Effector CD4-positive, alpha-beta T cell (primary cell): ENCODE measurements at places on chromosomes 1 and 21.

DNA sequence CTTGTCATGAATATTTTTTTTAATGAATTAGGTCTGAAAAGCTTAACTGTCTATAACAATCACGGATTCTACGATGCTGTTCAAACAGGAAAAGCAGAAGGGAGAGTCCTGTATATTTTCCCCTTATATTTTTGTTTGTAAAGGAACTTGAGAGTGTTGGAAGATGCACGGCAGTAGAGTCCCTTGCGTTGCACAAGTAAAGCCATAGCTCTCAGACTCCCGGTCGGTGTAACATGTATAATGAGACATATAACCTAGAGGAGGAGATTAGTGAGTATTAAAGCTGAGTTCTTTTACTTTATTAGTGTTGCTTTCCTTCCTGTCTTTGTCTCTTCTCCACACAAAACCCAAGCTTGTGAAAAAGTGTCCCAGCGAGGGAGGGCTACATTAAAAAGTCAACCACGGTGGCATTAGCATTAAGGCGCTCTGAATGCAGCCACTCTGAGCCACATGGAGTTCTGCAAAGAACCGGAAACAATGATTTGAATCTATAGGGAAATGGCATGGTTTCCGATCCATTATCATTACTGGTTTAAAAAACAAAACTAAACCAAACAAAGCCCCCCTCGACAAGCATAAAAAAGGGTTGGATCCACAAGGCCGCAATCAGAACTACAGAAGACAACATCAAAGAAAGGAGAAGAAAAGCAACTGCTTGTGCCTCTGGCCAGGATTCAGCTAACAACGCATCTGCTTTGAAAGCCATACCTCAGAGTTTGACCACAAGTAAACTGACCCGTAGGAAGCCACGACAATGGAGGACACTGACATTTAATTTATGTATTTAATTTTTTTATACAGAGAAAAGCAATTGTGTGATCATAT, 356.8 kb downstream of the LMO4 start:
- no peak for DNase-seq

- no peak for DNase-seq
Measured at GRCh38 chr1:78950826-78951225, 55.7 kb downstream of the ADGRL4 start.

GRCh38 chr1:117166076-117166475, 44.5 kb upstream of the TRIM45 start:
- DNase-seq, result no peak

GRCh38 chr1:218272366-218272765, 12.7 kb upstream of the RRP15 start:
- DNase-seq, result no peak

GRCh38 chr21:34698270-34699015, 29.6 kb downstream of the CLIC6 start:
- no peak for DNase-seq

- DNase-seq, result no peak
Measured at GRCh38 chr1:154941333-154942013, 5.0 kb upstream of the PMVK start.

DNA sequence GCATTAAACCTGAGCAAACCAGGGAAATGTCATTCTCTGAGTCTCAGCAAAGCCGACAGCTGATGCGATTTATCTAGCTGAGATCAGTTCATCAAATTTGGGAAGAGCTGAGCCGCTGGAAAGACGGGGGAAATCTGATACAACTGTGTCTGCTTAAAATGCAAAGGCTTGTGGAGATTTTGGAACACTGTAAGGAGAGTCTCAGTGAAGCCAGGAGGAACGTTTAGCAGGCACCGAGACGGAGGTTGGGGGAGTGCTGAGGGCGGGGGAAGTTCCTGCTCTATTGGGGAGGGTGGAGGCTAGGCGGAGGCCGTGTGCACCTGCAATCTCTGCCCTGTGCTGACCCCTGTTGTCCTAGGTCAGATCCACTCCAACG, 143.2 kb upstream of the CSF3R start:
- no peak for DNase-seq

- no peak for DNase-seq
Measured at GRCh38 chr1:98068016-98068415, 147.2 kb upstream of the DPYD start.

DNA sequence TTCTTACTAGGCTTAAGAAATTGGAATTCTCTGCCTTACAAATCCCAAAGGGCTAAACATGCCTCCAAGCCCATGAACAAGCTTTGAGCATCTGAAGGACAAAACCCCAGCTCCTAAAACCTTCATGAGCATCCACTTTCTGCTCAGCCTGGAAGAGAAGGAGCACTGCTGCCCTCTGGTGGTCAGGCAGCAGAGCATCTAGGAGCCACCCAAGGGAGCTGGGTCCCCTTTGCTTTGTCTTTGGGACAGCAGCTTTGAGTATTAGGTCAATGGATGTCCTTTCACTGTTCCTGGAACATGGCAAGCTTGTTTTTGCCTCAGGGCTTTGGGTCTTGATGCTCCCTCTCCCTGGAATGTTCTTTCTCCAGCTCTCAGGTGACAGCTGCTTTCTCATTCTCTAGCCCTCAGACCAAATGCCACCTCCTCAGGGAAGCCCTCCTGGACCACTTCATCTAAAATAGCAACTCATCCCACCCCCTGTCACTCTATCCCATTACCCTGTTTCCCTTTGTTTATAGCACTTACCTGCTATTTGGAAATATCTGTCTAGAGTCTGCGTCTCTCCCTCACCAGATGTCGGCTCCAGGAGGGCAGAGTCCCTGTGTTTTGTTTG, 25.7 kb downstream of the RAB7B start:
- peak; percentile 71 for DNase-seq

GRCh38 chr1:32150847-32151246, 28.6 kb upstream of the TXLNA start:
- DNase-seq, result no peak

DNA sequence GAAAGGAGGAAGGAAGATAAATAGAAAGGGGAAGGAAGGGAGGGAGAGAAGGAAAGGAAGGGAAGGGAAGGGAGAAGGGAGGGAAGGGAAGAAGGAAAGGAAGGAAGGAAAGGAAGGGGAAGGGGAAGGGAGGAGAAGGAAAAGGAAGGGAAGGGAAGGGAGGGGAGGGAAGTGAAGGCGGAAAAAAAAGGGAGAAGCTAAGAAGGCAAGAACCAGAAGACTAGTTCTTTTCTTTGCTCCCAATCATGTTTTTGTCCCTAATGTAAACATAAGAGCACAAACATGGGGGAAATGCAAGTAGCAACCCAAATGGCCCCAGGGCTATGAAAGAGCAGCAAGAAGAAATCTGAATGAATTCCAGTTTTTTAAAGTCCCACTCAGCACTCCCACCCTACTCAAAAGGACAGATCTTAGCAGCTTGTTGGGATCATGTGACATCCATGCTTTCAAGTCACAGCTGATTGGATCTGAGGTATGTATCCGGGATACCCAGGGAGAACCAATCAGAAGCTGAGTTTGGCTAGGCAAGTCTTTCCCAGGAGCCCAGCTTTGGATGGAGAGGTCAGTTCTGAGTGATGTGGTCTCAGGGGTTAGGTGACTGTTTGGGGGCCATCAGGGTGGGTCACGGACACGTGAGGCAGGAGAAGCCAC, 24.2 kb upstream of the FHAD1 start:
- DNase-seq, result no peak

DNA sequence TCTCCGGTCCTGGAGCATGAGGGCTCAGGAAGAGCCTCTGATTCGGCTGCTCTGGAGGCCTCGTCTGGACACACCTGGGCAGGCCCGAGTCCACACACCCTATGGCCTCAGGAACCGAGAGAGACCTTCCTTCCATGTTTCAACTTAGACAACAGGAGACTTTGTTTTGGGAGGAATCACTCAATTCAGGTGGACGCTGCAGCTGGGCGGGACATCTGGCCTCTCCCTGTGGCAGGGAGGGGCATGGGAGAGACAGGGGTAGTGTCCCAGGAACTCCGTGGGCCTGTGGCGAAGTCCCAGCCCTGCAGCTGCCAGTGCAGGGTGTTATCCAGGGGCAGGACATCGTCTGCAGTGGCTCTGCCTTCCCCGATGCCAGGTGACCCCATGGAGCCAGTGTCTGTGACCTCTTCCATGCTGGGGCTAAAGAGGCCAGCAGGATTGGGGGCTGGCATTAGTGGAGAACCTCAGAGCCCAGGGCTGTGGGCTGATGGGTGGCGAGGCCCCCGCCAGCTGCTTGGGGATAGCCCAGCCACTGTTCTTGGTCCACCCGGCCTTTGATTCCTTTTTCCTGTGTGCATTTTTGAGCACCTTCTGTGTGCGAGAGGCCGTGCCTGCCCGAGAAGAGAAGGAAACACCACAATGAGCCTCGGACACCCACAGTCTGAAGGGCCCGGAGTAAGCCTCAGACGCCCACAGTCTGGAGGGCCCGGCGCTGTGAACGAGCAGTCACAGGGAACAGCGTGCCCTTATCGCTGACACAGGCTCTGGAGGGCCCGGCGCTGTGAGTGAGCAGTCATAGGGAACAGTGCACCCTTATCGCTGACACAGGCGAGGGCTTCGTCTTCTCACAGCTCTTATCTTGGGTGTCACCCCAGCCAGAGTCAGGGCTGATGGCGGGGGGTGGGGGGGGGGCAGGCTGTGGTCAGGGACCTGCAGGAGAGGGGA, 6.2 kb downstream of the COL18A1 start:
- no peak for DNase-seq

GRCh38 chr1:236523704-236524141, at the start of gene LGALS8:
Gene LGALS8 (plus strand): TSS chr1:236523982. CDS start chr1:236526071, 2,089 bp downstream.
- DNase-seq, result peak; percentile 79

DNA sequence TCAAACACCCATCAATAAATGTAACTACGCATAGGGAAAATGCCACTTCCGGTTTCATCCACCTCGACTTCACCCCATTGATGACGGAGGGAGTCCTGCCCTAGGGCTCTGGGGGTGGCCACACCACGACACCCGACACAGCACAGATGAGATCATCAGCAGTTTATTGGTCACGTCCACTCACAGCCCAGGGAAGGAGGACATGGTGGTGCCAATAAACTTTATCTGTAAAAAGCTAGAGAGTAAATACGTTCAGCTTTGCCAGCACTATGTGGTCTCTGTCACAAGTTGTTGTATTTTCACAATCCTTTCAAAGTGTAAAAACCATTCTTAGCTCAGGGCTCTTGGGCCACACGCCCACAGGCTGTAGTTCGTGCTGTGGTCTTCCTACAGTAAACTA, 16.3 kb downstream of the SETD4 start:
- no peak for DNase-seq

- DNase-seq, result no peak
Measured at GRCh38 chr1:52364235-52364839, 1.7 kb downstream of the CC2D1B start.

DNA sequence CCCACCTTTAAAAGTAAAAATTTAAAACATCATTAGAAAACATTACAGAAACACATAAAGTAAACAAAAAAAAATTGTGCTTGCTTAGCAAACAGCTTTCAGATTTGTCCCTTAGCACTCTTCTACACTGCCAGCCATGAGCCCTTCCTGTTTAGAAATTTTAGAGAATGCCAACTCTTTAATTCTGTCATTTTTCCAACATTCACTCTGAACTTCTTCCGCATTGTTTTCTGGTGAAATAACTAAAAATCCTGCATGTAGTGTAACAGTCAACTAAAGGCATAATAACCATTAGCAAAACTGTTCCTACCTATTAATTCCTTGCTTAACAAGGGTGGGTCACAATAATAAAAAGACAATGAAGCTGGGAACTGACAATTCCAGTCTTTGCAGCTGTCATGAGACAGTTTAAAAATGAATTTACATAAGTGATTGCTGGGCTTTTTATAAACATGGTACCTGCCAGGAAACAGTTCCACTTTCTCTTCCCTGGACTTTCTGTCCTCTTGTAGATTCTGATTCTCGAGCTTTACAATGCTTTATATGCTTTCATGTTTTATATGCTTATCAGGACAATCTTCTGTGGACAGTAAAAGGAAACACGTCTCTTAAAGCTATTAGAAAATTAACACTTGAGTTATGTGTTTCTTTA, 19.0 kb downstream of the GNG12 start:
- DNase-seq, result no peak

- DNase-seq, result no peak
Measured at GRCh38 chr1:61569303-61569621, 155.7 kb downstream of the TM2D1 start.

DNA sequence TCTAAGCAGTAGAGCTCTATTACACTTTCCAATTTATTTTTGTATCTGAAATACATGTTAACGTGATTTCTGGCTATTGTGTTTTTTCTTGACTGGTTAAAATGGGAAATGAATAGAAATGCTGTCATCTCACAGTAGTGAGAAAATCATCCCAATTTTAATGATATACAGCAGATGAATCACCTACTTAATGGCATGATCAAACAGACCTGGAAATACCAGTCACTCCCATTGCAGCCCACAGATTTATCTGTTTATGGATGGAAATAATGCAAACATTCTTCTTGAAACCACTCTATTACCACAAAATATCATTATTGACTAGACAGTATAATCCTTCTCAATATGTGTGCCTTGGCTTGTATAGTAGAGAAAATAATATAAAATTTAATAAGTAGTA, 497.8 kb upstream of the ADAMTS5 start:
- DNase-seq, result no peak

DNA sequence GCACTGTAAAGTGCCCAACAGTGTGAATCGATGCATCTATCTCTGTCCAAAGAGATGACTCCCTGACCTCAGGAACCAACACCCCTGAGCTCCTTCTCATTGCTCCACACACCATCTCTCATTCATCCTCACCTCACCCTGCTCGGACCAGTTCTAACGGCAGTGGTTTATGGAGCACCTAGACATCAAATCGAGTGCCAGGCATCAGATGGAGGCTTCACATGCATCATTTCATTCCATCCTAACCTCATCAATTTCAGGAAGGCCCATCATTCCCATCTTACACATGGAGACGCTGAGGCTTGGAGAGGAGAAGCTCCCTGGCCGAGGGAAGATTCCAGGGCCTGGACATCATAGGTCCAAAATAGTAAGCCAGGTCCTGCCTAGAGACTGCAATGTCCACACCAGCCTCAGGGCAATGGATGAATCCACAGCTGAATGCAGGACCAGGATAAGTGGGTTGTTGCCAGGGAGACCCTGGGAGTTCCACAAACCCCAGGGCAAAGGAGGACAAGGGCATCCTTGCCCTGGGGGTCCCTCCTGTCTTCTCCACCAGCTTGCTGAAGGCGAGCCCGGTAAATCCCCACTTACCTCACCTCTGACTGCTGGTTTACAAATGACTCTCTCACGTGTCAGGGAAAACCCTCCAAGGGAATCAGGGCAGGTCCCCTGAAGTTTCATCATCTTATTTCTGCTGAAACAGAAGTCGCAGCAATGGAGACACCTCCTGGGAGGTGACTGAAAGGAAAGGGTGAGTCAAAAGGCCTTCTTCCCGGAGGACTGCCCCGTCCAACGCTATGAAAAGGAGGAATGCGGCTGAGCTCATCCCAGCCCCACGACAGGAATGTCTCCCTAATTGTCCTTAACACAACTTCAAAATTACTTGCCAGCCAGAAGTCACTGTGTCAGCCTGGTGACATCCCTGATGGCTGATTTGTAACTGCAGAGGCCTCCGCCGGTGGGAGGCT, 9.0 kb upstream of the IFFO2 start:
- DNase-seq, result no peak

- no peak for DNase-seq
Measured at GRCh38 chr1:155064111-155064831, 731 bp downstream of the EFNA4 start.

DNA sequence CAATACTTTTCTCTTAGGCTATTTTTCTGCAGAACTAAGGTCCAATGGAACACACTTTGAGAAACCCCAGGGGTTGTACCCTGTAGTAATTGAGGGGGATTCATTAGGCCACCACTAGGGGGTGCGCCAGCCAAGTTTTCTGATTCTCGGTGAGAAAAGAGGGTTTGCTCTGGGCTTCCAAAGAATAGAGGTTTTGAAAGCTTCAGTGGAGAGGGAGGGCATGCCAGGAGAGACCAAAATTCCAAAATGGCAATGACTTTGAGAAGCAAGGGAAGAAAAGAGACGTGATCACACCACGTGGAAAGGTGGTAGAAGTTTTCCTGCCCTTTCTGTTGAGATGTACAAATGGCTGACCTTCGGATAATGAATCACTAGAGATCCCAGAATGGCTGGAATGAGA, 323.3 kb downstream of the RPS6KC1 start:
- peak; percentile 23 for DNase-seq
